ENCODE measurements at places on chromosomes 7 and 10. TPM values are rescaled to one million over a fixed set of nuclear protein-coding genes. Genes with fewer than 3 reads are reported as not detected.

The COL17A1 gene
- total RNA-seq = 0.19 TPM

The ZNF727 gene
- 4.1 TPM for total RNA-seq

The UBE2D4 gene
- total RNA-seq = 25.1 TPM

- DNase-seq = no peak
These were observed 26.8 kb upstream of the SORCS3 start for GRCh38 chr10:104614245-104614831.

DNA sequence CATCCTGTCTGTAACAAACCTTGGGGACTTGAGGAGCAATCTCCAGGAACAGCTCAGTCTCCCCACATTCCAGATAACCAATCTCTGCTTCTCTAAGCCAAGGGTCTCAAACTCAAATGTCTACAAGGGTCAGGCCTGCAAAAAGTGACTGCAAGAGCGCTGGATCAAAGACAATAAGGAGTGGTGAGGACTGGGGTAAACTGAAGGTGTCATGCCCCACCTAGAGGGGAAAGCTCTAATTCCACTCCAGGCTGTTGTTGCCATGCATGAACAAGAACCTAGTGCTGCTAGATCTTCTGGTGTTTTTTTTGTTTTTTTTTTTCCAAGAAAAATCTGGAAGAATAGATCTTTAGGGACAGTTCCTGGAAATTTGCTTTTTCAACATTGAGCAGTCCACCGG lies 117.9 kb upstream of the MACROH2A2 start:
- no peak for DNase-seq

DNA sequence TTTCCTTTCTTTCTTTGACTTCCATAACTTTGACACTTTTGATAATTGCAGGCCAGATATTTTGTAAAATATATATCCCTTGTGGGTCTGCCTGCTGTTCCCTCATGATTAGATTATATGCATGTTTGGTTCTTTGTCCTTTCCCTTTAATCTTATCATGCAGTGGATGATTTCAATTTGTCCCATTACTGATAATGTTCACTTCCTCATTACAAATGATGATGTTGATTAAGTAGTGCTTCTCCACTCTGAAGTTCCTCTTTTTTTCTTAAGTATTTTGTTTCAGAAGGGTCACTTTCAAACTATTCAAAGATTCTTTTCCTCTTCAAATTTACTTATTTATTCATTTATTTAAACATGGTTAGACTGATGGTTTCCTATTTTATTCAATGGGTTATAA lies 898.1 kb downstream of the XPNPEP1 start:
- DNase-seq = no peak

DNA sequence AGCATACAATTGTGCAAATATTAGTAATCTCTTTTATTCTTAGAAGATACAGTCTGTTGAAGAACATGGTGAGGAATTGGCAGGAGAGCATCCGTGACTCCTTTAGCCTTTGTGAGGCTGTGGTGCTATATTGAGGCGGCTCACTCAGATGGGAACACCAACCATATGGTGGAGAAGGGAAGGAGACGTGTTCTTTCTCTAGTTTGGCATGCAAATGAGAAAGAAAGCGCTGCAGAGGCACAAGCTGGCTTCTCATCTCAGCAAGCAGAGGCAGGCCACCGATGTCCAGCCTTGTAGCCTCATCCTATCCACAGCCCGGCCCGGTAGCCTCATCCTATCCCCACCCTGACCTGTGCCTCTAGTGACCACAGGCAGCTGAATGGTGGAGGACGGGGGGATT lies 288.3 kb downstream of the CAMK1D start:
- DNase-seq = no peak
